ENCODE measurements at places on chromosomes 12 and 14.

DNA sequence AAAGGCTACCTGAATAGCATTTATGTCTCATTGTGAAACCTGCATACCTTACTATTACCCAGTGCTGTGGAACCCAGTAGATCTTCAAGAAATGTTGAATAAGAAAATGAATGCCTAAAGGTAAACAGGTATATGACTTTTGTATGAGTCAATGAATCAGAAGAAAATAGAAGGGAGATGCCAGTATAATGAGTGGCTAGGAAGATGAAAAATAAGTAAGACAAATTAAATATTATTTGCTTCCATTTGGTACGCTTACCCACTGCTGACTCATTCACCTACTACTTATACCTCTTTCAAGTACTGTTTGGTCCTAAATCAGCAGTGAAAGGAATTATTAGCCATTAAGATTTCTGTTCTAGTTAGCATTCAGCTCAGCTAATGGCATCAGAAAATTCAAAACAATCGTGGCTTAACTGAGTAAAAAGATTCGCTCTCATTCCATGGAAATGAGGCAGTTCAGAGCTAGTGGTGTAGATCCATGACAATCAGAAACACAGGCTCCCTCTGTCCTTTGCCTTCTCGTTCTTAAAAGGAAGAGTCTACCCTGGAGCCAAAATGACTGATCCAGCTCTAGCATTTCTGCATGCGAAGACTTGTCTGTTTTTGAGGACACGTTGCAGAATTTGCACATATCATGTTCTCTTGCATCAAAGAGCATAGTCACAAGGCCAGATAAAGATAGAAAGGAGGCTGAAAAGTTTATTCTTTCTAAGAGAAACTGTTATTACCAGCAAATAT is 705.8 kb upstream of the USP15 start:
- no peak for DNase-seq

- peak; percentile 33 for DNase-seq
These were observed 39.2 kb downstream of the EFCAB11 start for GRCh38 chr14:89915114-89915878.

DNA sequence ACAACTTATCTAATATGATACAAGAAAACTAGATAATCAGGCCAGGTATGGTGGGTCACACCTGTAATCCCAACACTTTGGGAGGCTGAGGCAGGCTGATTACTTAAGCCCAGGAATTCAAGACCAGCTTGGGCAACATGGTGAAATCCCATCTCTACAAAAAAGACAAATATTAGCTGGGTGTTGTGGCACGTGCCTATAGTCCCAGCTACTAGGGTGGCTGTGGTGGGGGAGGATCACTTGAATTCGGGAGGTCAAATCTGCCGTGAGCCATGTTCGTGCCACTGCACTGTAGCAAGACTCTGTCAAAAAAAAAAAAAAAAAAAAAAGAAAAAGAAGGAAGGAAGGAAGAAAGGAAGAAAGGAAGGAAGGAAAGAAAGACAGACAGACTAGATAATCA is 27.0 kb downstream of the ZCRB1 start:
- DNase-seq: no peak

- DNase-seq: no peak
These were observed 47.1 kb downstream of the FLRT2 start for GRCh38 chr14:85576848-85577542.
